ENCODE measurements at places on chromosomes 4 and X.

DNA sequence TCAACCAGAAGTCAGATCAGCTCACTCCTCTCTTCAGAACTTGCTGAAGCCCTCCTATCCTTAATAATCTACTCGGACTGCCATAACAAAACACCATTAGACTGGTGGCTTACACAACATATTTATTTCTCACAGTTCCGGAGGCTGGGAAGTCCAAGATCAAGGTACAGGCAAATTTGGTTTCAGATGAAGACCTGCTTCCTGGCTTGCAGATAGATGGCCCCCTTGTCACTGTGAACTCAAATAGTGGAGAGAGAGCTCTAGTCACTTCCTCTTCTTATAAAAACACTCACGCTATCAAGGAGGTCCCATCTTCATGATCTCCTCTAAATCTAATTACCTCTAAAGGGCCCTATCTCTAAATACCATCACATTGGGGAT is 125.1 kb downstream of the CAMK2D start:
- no peak for DNase-seq

DNA sequence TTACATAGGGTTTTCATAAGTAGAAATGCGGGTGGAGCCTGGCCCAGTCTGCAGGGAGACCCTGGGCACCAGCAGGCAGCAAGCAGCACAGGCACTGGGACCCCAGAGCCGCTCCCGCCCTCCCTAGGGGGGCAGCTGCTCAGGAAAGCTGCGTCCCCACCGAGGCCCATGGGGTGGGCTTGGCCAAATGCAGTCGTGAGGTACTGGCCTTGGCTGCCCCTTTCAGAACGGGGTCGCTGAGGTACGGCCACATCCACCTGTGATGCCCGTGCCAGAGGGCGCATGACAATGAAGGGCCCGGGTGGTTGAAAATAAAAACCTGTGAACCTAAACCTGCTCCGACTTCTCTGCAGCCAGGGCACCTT is 16.7 kb downstream of the TMEM175 start:
- DNase-seq: peak; percentile 77

DNA sequence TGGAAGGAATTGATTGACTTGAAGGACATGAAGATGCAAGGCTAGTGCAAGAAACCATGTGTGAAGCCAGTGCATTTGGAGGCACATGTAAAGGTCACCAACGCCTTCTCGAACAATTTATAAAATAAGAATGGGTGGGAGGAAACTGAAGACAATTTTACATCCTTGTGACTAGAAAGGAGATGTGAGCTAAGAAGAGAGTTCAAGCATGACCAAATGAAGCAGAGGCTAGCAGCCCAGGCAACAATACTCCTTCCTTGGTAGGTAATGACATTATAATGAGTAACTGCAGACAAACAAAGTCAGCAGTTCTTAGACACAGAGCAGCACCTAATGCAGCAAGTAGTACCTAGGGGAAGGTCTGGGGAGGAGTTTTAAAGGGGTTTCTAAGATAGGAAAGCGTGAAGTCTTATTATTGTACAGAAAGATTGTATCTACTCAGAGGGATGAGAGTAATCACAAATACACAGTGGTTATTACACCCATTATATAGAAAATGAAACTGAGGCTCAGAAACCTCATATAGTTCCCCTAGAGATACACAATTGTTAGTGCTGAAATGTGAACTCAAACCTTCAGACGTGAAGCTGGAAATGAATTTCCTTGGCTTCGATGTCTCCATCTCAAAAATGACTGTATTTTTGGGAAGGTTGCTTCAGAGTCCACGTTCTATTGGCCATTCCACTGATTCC is 56.1 kb downstream of the ATXN3L start:
- no peak for DNase-seq

- no peak for DNase-seq
Measured at GRCh38 chr4:22900876-22901275, 208.1 kb downstream of the GBA3 start.

GRCh38 chr4:184100297-184100885 is 117.3 kb downstream of the ENPP6 start:
- no peak for DNase-seq

DNA sequence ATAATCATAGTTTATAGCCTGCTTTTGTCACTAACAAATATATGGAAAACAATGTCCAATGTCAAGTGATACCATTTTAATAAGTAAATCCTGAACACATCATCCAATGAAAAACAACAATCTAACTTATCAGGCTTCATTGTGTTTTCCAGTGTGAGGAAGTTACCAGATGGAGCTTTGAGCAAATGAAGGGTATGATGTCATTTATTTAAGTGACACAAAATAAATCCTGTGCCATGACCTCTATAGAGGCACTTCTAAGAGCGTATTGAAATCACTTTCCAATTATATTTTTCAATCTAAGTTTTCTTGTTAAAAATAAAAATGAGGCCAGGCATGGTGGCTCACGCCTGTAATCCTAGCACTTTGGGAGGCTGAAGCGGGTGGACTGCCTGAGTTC is 48.2 kb upstream of the NMU start:
- DNase-seq: peak; percentile 23

DNA sequence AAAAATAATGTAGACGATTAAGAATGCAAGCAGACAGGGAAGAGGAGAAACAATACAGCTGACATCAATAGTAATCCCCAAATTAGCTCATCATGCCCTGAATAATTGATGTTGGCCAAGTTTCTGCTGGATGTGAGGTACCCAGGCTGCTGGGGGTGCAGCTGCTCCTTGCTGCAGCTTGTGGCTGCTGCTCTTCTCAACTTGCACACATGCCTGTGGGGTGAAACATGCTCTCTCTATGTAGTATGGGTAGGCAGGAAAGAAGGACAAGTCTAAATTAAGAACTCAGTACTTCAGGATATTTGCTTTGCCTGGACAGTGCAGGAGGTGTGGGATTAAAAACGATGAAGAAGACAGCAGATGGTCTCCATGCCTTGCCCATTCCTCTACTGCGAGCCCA is 16.7 kb downstream of the EDA2R start:
- no peak for DNase-seq

DNA sequence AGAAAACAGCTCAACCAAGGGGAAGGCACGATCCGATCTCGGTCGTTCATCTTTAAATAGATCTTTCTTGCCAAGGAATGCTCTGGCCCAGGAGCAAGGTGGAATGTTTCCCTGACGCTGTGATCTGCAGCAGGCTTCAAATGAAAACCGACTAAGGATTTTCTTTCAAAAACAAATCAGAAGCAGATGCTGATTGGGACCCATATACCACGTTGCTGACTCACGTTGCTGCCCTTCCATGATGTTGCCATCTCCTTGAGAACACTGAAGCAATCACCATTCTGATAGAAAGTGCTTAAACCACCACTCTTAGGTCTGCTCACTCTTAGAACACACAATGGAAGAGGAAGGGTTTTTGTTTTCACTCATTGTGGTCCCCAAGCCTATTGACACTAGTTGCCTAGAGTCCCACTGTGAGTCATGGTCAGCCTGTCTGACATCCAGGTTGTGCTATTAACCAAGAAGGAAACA is 26.1 kb downstream of the LAMTOR3 start:
- no peak for DNase-seq

GRCh38 chrX:136773648-136774047 is 7.1 kb downstream of the ARHGEF6 start:
- DNase-seq: no peak

DNA sequence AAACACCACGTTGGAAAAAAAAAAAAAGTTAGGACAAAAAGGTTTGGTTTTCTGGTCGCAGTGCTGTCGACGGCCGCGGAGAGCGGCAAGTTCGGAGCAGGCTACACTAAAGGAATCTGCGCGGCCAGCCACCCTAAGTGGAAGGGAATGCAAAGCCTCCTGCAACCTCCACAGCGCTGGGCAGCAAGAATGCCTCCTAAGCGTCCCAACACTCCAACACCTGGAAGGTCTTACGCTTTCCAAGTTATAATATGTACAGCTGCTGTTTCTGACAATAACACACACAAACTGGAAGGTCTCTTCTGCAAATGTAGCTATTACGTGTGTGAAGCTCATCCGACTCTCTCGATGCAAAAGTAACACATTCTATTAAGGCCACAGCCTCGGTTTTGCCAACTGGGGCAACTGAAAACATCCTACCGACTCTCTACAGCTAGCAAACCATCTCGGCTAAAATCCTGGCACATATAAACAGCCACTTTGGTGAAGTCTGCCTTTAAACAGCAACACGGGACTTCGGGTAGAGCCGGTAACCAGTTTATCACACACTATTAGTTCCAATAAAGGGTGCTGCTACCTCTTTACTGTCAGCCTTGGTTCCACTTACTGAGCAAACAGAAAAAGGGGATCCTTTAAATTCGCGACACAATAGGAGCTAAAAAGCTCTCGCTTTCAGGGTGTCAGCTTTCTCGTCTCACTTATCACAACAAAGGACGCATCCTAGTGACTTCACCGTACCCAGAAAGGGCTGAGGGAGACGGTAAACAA is 895 bp downstream of the SMIM14 start:
- DNase-seq: peak; percentile 76

GRCh38 chr4:26418107-26418506 is 72.2 kb downstream of the CCKAR start:
- no peak for DNase-seq

- peak; percentile 23 for DNase-seq
Measured at GRCh38 chr4:168558599-168558998, 61.7 kb downstream of the PALLD start.

GRCh38 chr4:163587867-163588266 is 93.4 kb downstream of the TMA16 start:
- DNase-seq: no peak
